ENCODE measurements at places on chromosomes 6 and 20.

- DNase-seq: no peak
Measured at GRCh38 chr6:82331031-82331773, 32.4 kb upstream of the TPBG start.

GRCh38 chr6:79076160-79076559 is 1.9 kb downstream of the PHIP start:
- DNase-seq: peak; percentile 23

GRCh38 chr6:27512525-27512924 is 39.6 kb upstream of the ZNF184 start:
- no peak for DNase-seq

GRCh38 chr20:21944227-21944626 is 238.8 kb downstream of the PAX1 start:
- no peak for DNase-seq

DNA sequence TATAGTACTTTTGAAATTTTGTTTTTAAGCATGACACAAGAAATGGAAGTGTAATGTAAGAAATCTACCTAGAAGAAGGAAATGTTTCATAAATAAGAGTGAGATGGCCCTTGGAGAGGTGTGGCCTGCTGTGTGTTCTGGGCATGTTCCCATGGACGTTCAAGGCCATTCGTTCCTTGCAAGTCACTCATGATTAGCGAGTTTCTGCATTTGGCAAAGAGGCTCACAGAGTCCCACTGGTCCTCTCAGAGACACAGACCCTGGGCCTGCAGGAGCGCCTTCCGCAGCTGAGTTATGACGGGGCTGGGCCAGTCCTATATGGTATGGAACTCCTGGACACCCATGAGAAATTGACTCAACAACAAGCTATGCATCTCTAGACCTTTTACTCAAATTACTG is 7.2 kb downstream of the THBS2 start:
- DNase-seq: no peak

GRCh38 chr6:5314191-5314865 is 53.0 kb downstream of the FARS2 start:
- DNase-seq: no peak

- no peak for DNase-seq
Measured at GRCh38 chr6:168299541-168300511, 19.8 kb downstream of the DACT2 start.

DNA sequence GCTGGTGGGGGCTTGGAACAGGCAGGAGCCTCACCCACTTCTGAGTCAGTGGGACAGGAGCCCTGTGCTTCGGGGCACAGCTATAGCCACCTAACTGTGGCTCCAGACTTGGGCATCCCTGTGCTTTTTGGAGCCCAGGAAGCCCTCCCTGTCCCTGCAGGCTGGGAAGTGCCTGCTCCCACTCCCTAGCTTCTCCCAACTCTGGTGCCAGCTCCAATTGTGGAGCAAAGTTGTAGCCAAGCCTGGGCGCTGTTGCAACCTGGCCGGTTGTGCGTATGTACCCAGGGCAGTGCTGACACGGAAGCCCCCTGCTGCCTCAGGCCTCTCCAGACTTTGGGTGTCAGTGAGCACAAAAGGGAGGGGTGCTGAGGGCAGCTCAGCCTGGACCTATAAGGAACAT is 601.7 kb upstream of the GJE1 start:
- no peak for DNase-seq

DNA sequence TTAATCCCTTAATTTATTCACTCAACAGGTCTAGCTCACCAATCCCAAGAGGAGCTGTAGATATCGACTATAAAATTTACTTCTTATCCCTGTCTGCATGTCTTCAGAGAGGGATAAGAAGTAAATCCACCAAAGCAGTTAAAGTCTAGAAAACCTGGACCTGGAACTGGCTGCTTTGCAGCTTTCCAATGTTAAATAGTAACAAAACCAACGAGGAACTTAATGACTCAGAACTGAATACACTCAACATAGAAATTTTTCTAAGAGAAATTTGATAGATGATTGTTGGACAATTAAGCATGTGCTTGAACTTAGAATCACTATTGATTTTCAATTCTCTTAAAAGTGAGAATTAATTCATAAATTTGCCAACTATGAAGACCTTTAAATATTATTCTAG is 11.5 kb upstream of the TMEM244 start:
- no peak for DNase-seq

- peak; percentile 57 for DNase-seq
Measured at GRCh38 chr6:53484476-53485280, 60.2 kb downstream of the GCLC start.

DNA sequence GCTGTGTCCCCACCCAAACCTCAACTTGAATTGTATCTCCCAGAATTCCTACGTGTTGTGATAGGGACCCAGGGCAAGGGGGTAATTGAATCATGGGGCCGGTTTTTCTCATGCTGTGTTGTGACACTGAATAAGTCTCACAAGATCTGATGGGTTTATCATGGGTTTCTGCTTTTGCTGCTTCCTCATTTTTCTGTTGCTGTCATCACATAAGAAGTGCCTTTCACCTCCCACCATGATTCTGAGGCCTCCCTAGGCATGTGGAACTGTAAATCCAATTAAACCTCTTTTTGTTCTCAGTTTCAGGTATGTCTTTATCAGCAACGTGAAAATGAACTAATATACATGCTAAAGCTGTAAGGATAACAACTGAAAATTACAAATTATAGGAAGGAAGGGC is 88.3 kb downstream of the CDYL start:
- DNase-seq: no peak

DNA sequence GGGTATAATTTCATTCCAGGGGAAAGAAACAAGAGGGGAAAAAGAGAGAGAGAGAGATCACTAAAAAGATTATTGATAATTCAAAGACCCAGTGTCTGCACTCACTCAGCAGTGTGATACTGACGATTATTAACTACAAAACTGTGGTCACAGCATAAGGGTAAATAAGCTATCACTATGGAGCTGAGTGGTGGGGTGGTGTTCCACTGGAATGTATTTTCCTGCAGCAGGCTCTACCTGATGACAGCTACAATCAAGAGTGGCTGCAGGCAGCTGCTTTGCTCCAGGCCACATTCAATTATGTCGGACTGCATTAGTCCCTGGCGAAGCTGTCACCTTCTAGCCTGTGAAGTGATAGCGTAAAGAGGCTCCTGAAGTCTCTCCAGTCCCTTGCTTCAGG is 122.2 kb upstream of the TFAP2D start:
- DNase-seq: no peak

- no peak for DNase-seq
Measured at GRCh38 chr20:25032065-25032477, 25.9 kb downstream of the ACSS1 start.

GRCh38 chr6:84685983-84686584 is 78.3 kb downstream of the TBX18 start:
- no peak for DNase-seq

- no peak for DNase-seq
Measured at GRCh38 chr20:33693741-33694638, 7.8 kb upstream of the E2F1 start.

DNA sequence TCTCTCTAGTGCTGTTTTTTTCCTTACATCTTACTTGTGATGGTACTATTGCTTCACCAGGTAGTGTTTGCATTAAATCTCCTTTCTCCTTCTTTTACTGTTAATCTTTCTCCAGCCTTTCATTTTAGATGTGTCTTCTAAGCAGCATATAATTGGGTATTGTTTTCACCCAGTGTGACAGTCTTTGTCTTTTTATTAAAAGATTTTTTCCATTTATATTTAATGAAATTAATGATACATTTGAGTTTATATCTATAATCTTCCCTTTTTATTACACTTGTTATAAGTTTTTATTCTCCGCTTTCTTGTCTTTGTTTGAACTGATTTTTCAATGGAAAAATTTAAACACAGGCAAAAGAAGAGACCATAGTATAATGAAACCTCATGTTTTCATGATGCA is 8.7 kb downstream of the COL20A1 start:
- DNase-seq: no peak

- peak; percentile 61 for DNase-seq
Measured at GRCh38 chr6:136288566-136289326, 900 bp downstream of the BCLAF1 start.

DNA sequence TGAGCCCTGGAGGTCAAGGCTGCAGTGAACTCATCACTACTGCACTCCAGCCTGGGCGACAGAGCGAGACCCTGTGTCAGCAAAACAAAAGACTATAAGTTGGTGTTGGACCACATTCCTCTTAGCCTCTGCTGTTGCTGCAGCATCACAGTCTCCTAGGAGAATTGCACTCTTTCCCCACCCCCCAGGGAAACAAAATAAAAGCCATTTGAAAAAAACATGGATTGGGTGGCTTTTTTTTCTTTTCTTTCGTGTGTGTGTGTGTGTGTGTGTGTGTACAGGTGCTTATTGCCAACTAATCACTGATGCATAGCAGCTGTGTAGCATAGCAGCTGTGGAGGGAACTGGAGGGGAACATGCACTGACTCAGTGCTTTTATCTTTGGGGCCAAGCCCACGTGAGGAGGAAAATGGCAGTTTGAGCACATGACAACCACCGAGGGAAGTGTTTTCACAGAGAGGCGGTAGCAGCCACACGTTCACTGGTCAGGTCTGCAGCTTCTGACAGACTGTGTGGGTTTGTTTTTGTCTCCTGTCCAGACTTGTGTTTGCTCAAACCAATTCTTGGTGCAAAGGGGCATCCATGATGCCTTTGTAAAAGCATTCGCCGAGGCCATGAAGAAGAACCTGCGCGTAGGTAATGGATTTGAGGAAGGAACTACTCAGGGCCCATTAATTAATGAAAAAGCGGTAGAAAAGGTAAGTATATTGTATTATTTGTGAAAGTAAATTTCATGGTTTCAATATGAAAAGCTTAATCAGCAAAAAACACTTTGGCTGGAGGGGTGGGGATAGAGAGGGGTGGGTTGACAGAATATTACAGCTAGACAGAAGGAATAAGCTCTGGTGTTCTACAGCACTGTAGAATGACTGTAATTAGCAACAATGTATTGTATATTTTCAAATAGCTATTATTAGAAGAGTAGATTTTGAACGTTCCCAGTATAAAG is 27.7 kb downstream of the ALDH5A1 start:
- peak; percentile 44 for DNase-seq

GRCh38 chr6:137112067-137112355 is 61.4 kb downstream of the IL22RA2 start:
- no peak for DNase-seq

- no peak for DNase-seq
Measured at GRCh38 chr6:100453701-100454521, 10.8 kb downstream of the SIM1 start.

GRCh38 chr20:60052322-60052721 is 94.1 kb downstream of the CDH26 start:
- DNase-seq: no peak

DNA sequence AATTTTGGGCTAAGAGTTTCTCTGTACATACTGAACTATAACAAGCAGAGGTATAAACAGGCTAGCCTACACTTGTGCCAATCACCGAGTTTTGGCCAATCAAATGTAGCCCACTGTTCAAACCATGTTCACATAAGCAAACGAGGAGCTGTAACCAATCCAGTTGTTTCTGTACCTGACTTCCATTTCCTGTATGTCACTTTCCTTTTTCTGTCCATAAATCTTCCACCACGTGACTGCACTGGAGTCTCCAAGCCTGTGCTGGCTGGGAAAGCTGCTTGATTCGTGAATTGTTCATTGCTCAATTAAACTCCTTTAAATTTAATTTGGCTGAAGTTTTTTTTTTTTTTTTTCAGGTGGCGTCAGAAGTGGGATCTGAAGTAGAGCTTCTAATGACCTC is 332.9 kb downstream of the RNF144B start:
- no peak for DNase-seq

GRCh38 chr6:90109141-90109540 is 187.5 kb downstream of the BACH2 start:
- DNase-seq: no peak

GRCh38 chr6:28802417-28803336 is 121.1 kb downstream of the TRIM27 start:
- no peak for DNase-seq

- no peak for DNase-seq
Measured at GRCh38 chr6:136683209-136683941, 108.9 kb downstream of the MAP3K5 start.

DNA sequence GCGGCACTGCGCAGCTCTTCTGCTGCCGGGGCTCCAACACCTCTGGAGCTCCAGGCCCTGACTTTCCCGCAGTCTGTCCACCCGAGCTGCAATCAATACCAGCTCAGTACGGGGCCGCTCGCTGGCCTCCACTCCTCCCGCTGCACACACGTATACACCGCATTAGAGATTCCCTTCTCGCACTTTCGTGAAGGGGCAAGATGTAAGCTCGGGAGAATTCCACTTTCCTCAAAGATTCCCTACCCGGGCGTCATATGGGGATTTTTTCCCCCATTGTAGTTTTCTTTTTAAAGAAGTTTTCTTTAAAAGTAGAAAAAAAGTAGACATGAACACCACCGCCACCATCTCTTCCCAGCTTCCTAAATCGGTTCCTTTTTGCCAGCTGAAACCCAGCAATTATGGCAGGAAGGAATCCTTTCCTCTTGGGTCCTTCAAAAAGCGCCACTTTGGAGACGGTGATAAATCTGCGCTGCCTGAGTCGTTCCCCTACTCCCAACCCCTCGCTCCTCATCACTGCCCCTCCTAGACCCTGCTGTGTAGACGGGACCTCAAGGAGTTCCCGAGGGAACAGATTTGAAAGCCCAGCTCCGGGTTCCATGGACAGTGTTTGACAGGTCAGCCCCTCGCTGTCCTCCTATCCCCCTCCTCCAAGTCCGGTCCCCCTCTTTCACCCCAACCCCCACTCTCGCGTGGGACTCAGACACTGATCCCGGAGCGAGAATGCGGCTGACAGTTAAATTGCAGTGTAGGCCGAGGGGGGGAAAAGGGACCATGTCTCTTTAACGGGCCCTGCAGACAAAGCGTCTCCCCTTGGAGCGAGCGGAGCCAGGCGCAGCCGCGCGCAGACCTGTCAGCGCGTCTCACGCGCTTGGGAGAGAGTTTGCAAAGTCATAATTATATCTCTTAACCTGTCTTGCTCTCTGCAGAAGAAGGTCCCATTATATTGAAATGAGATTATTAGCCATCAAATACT is 39.5 kb downstream of the NCR2 start:
- no peak for DNase-seq

DNA sequence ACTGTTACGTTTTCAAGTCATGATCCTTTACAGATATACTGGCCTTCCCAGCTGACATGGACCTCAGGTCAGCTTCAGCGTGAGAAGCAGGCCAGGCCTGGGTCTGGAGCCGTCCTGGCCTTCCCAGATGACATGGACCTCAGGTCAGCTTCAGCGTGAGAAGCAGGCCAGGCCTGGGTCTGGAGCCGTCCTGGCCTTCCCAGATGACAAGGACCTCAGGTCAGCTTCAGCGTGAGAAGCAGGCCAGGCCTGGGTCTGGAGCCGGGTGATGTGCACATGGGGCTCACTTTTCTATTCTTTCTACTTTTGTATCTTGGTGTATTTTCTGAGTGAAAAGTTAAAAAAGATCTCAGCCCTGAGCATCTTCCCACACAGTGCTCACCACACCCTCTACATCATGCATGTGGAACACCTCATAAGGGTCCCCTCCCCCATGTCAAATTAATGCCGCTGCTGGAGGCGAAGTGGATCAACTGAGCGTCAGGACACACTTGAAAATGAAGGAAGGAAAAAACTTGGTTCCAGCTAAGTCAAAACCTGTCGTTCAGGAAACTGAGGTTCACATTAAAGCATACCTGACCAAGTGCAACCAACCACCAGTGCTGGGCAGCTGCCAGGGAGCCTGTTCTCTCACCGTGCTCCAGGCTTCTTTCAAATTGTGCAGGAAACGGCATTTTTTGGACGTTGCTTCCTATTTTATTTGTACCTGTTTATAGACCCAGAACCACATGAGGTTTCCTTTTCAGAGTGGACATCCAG is 32.2 kb downstream of the KIF25 start:
- DNase-seq: no peak

Measured in right renal cortex interstitium (tissue), 3 donors.